ENCODE measurements at places on chromosomes 1 and 21. TPM values are rescaled to one million over a fixed set of nuclear protein-coding genes. Genes with fewer than 3 reads are reported as not detected.

Gene FMN2
- polyA plus RNA-seq, result 24.8 TPM

Gene SYCP1
- polyA plus RNA-seq, result not detected

Gene PLA2G2D
- polyA plus RNA-seq, result not detected

Gene TFF3
- polyA plus RNA-seq, result not detected

Gene KCNE1
- polyA plus RNA-seq, result not detected

Gene TNFSF4
- polyA plus RNA-seq, result 0.98 TPM

Gene OR2L2
- 0.14 TPM for polyA plus RNA-seq

Gene CELA3A
- polyA plus RNA-seq, result not detected

Gene SLC2A5
- not detected for polyA plus RNA-seq

Gene YRDC
- 34.1 TPM for polyA plus RNA-seq

Gene FLG2
- polyA plus RNA-seq, result not detected

Gene CFHR2
- not detected for polyA plus RNA-seq

Gene AADACL3
- polyA plus RNA-seq, result not detected

Gene CHI3L1
- not detected for polyA plus RNA-seq

Gene SHISAL2A
- polyA plus RNA-seq, result not detected

Gene C1orf94
- 0.72 TPM for polyA plus RNA-seq

Gene GCSAML
- polyA plus RNA-seq, result not detected

Gene PLD5
- 0.92 TPM for polyA plus RNA-seq

Gene PDC
- polyA plus RNA-seq, result not detected

Gene KRTAP19-1
- not detected for polyA plus RNA-seq

Gene CCDC17
- 1.1 TPM for polyA plus RNA-seq

Gene EPHA10
- polyA plus RNA-seq, result 39.4 TPM

Gene GGPS1
- 71.9 TPM for polyA plus RNA-seq

Gene LRRC39
- 10.3 TPM for polyA plus RNA-seq

Gene AIRE
- polyA plus RNA-seq, result not detected

Gene INTS11
- polyA plus RNA-seq, result 132 TPM

Gene SAMD13
- 14.9 TPM for polyA plus RNA-seq

Gene CELA3B
- not detected for polyA plus RNA-seq

Gene RASSF5
- polyA plus RNA-seq, result 3.2 TPM
